Stimulated activated CD4-positive, alpha-beta T cell treated with anti-CD3 and anti-CD28 coated beads, Interleukin-2, amount 100 ng/mL, for 48 hours (primary cell): ENCODE measurements at places on chromosomes 2 and 18.

- DNase-seq: no peak
Measured at GRCh38 chr2:107585851-107586250, 240.8 kb upstream of the RGPD4 start.

- peak; percentile 14 for DNase-seq
Measured at GRCh38 chr2:232420463-232421188, 14.0 kb downstream of the ALPG start.

- peak; percentile 68 for DNase-seq
Measured at GRCh38 chr2:240205348-240205747, 64.9 kb upstream of the OTOS start.

DNA sequence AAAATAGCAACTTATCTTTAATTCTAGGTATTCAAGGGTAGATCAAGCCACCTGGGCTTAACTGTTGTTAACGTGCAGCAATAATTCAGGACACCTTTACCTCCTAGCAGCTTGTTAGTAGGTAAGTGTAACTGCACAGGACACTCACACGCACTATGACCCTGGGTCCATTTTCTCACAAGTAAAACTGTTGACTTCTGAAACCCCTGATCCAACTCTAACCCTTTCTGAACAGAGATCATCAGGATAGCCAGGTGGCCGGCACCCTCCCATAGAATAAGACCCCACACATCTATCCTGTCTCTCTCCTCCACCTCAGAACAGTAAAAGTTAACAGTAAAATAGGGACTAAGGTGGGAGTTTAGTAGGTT lies 610 bp downstream of the SPC25 start:
- no peak for DNase-seq

DNA sequence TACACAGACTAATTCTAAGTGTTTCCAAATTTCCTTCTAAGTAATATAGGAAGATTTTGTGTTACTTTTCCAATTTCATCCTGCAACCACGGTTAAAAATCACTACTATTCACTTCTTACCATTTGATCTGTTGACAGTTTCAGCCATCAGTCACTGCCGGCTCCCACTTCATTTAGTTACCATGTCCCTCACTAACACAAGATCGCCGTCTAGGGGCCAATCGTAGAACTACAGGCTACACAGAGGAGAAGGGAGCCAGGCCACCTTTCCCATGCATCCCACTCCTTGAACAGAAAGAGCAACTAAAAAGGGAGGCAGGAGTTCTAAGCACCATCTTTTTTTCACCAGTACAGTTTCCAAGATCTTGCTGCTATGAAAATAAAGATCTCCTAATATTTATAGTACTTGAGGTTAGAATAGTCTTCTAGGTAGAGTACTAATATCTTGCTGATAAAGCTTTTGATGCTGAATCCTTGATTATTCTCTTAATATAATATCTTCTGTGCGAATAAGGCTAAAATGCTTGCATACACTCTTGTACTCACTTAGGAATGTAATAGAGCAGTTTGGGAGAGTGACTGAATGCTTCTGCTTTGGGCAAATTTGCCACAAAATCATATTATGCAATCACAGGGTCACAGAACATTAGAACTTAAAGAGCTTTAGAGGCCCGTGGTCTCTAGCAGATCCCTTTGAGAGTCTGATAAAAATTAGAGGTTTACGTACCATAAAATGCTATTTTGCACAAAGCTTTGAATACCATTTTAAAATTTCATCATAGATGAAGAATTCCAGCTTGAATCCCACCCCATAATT lies 39.5 kb upstream of the CYP1B1 start:
- peak; percentile 86 for DNase-seq

GRCh38 chr18:45439851-45440645 lies 175.2 kb upstream of the SLC14A2 start:
- no peak for DNase-seq

- no peak for DNase-seq
Measured at GRCh38 chr2:215447673-215448081, 11.8 kb upstream of the FN1 start.

- no peak for DNase-seq
Measured at GRCh38 chr2:219782737-219783348, 155.4 kb downstream of the SLC4A3 start.

- no peak for DNase-seq
Measured at GRCh38 chr2:82282111-82282882, 1977.7 kb upstream of the LRRTM1 start.

GRCh38 chr2:124762388-124762787 lies 737.3 kb downstream of the CNTNAP5 start:
- DNase-seq: no peak

GRCh38 chr2:83051538-83052170 lies 1407.4 kb downstream of the SUCLG1 start:
- DNase-seq: no peak

DNA sequence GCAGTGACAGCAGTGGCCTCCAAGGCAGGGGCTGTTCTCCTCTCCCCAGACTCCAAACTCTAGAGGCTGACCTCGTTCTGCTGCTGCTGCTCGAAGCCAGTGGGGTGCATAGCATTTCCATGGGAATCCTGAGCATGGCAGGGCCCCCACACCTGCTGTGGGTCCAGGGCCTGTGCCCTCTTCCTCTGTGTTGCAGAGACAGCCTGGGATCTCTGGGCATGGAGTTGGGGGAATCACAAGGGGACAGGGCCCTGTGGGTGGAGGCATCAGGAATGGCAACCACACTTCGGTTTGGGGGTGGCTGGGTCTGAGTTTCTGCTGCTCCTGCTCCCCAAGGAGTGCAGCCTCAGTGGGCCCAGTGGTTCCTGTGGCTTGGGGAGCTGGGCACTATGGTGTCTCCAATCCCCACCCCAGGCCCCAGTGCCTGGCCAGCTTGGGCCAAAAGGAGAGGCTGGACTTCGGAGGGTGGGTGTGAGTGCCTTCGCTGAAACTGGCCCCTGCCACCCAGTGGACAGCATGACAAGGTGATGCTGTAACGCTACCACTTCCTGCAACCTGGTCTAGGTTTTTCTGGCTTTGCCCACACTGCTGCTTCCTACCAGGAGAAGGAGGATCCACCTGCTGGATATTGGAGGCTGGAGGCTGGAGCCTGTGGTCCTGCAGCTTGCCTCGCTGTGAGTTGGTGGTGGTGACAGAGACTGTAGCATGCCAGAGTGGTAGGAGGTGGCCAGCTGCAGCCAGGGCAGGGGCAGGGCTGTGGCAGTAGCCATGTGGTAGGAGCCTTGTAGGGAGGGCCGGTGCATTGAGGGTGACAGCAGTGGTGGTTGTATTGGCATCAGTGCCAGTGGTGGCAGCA lies 56.6 kb downstream of the SOWAHC start:
- no peak for DNase-seq

DNA sequence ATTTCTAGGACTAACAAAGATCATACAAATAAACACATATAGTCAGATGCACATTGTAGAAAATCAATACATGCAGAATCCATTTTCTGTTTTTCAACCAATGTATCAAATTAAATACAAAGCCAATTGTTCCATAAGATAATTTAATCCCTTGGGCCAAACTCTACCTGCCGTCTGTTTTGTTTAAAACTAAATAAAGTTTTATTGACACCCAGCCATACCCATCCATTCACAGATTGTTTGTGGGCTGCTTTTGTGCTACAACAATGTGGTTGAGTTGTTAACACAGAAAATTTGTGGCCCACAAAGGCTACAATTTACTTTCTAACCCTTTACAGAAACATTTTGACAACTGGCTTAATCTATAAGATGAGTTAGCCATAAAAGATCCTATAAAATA lies 484.0 kb upstream of the ID2 start:
- no peak for DNase-seq

GRCh38 chr18:28176948-28177827 lies at the start of gene CDH2:
Gene CDH2, minus strand, starts transcription at chr18:28177130. Its CDS starts 108 bp downstream, at chr18:28177022.
- DNase-seq: no peak

GRCh38 chr2:150643114-150643725 lies 155.8 kb upstream of the RND3 start:
- DNase-seq: no peak

DNA sequence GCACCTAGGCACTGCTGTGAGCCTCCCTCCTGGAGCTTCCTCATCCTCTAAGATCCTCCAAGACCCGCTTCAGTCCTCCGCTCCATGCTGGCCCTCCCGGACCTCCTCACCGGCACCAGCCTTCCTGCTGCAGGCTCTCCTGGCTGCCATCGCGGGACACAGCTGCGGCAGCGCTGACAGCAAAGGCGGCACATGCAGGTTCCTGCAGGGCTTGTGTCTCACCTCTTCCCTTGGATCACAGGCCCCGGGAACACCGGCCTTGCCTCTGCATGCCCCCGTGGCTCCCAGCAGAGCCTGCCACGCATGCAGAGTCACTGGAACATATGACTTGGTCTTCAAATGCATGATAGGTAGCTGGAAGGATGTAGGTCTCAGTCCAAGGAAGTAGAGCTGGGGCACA lies 67.2 kb downstream of the PTGR3 start:
- DNase-seq: no peak

- DNase-seq: no peak
Measured at GRCh38 chr18:45602926-45603325, 12.3 kb upstream of the SLC14A2 start.

DNA sequence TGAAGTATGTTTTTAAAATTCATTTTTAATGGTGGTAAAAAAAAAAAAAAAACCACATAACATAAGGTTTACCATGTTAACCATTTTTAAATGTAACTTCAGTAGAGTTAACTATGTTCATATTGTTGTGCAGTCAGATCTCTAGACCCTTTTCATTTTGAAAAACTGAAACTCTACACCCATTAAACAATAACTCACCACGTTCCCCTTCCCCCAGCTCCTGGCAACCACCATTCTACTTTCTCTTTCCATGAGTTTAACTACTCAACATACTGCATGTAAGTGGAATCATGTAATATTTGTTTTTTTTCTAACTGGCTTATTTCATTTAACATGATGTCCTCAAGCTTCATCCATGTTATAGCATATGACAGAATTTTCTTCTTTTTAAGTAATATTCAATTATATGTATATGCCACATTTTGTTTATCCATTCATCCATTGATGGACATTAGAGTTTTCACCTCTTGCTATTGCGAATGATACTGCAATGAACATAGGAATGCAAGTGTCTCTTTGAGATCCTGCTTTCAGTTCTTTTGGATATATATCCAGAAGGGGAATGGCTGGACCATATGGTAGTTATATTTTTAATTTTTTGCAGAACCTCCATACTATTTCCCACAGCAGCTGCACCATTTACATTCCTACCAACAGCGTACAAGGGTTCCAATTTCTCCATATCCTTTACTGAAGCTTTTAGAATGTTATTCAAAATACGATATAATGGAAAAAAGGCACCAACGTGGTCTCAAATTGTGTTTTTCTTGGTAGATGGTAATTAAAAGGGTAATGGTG lies 91.0 kb downstream of the SPTBN1 start:
- no peak for DNase-seq

DNA sequence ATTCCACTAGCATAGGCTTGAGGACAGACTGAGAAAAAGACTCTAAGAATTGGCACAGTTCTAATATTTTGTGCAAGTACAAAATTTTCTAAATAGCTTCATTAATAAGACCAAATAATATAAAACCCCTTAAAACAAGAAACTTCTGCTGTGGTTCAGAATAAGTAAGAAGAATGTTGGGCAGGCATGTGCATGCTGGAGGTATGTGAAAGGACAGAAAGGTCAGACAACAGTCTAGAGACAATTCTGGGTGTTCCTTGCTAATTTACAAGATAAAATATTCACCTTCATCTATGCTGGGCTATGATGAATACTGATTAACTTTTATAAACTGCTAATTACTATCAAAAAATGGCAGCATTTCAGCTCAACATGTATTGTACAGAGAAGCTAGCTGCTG lies 14.9 kb downstream of the CEBPZOS start:
- DNase-seq: no peak

DNA sequence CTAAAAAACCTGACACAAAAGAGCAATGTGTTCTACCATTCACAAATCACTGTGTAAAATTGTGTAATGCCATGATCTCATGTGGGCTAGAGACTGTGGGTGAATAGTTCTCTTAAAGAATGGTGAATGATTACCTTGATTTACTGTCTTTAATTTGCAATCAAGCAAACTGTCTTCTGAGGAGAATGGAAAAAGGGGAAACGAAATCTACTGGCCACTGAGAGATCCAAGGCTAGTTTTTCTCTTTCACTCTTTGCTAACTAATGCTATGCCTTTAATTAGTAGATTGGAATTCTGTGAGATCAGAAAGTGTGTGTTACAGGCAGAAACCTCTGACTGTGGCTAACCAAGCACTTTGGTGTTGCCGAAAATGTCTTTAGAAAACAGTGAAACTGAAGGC lies 422.7 kb downstream of the TGIF1 start:
- no peak for DNase-seq

DNA sequence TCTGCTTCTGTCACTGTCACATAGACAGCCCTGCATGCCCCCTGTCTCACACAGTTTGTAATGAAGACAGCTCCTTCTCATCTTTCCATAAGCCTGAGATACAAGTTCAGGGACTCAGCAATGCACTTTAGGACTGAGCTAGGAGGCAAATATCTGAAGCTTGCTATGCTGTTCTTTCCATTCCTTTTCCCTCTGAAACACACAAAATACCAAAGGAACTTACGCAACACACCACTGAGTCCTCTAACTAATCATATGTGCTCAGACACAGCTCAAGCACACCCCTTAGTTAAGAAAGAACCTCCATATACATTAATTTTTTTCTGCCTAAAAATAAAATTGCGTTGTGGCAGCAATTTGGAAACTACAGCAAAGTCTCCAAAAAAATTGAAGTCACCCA lies 17.9 kb downstream of the SERPINB8 start:
- DNase-seq: no peak

- no peak for DNase-seq
Measured at GRCh38 chr2:134370655-134371445, 117.0 kb downstream of the MGAT5 start.

DNA sequence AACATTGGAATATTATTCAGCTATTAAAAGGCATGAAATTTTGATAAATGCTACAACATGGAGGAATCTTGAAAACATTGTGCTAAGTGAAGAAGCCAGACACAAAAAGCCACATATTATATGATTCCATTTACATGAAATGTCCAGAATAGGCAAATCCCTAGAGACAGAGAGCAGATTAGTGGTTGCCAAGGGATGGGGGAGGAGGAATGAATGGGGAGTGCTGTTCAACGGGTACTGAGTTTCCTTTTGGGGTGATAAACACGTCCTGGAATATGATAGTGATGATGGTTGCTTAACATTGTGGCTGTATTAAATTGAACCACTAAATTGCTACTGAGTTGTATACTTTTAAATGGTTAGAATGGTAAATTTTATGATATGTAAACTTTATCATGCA lies 8.9 kb upstream of the TWSG1 start:
- DNase-seq: no peak
